ENCODE measurements at places on chromosomes 12 and 14.
A peak's percentile ranks its signal among the peaks of the same experiment; 100 is the strongest.

- DNase-seq = no peak
Observed at GRCh38 chr14:72665259-72665658, 228.6 kb downstream of the DPF3 start.

DNA sequence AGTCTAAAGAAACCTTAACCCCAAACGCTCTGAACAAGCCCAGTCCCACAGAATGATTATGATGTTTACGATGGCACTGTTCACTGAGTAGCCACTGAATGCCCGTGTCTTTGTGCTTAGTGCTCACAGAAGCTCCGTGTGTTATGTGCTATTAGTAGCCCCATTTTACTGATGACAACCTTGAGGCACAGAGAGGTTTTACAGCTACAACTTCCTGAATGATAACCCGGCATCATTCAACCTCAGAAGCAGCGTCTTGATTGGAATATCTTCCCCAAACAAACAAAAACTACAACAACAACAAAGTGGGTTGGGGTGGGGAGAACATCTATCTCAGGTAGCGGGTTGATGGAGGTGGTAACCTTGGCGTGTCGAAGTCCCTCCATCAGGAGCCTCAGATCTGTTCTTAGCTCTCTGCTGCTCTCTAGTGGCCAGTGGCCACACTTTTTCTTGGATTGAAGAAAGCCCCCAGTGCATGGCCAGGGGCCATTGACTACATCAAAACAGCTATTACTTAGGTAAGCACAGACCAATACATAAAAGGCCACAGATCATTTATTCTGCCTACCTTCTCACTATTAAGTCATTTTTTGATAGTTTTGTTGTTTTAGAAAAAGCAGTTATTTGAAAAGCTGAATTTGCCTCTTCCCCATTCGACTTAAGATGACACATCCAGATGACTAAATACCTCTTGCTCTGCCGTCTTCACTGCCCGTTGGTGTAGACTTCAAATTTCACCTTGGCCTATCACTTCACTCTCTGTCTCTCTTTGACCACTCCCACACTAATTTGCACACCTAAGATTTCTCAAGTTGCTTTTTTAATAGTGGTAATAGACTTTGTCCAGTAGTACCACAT lies 376.9 kb downstream of the GALC start:
- peak; percentile 1 for DNase-seq

- no peak for DNase-seq
Observed at GRCh38 chr12:70418101-70418500, 52.0 kb downstream of the KCNMB4 start.

DNA sequence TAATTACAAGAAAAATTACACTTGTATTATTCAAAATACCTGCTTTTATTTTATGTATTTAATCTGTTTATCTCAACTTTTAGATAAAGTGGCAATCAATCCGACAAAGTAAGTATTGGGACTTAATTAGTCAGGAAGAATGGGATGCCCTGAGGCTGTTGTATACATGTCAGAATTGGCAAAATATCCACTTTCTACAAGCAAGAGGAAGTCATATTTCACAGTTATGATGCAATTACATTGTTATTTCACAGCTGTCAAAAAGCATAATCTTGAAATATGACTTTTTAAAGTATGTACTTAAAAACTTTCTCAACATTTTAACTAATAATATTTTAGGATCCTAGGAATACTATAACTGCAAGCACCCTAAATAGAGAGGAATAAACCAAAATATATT lies 357.1 kb upstream of the MGAT4C start:
- no peak for DNase-seq
